Left forelimb (tissue), 1 donor: ENCODE measurements at places on chromosomes 2 and 18.
A peak's percentile ranks its signal among the peaks of the same experiment; 100 is the strongest.

DNA sequence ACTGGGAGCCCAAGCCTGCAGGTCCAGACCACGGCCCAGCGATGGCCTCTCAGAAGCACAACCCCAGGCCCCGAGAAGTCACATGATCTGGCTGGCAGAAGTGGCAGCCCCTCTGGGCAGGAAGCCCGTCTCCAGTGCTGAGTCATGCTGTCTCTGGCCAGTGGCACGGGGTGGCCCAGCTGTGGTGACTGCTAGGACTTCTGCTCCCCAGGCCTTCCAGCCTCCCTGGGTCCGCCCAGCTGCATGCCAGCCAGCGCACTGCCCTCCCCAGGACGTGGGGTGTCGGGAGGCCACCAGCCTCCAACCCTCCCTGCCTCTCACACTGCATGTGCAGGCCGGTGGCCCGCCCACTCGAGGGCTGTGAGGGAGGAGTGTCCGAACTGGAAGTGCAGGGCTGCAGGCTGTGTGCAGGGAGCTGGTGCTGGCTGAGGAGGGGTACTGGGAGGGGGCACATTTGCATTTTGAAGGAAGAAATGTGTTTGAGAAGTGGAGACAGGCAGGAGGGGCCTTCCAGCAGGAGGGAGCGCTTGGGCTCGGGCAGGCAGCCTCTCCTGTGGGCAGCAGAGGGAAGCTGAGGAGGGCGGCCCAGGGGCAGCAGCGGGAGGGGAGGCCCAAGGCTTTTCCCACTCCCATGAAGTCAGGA is 17.0 kb upstream of the HPCAL1 start:
- DNase-seq, result no peak

- no peak for DNase-seq
These were observed 2.4 kb downstream of the SMAD7 start for GRCh38 chr18:48948112-48949049.

GRCh38 chr2:164706522-164706921 is 85.2 kb upstream of the GRB14 start:
- DNase-seq, result no peak

- no peak for DNase-seq
These were observed 3.1 kb upstream of the KYNU start for GRCh38 chr2:142874293-142874814.

DNA sequence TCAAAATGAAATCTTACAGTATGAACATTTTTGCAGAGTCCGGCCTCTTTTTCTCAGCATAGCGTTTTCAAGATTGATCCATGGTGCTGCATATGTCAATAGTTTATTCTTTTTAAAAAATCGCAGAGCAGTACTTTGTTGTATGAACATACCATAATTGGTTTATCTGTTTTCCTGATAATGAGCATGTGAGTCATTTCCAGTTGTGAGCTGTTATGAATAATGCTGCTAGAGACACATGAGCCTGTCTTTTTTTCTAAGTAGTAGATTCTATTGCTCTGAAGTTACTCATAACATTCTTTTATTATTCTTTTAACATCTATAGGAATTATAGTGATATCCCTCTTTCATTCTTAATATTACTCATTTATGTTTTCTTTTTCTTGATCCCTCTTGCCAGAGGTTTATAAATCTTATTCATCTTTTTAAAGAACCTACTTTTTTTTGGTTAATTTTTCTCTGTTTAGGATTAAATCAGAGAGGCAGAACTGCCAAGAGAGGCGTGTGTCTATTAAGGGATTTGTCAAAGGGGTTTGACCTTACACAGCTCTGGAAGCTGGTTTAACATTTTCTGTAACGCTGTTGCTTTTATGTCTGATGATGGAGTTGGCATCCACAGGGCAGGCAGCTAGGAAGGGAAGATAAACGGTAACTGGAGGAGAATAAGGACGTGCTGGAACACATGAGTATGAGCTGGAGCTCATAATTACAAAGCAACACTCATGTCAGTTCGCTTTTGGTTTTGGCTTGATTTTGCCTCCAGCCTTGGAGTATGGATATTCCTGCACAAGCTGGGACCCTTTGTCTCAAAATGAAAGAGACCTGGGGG is 47.4 kb downstream of the MGAT5 start:
- DNase-seq, result no peak

DNA sequence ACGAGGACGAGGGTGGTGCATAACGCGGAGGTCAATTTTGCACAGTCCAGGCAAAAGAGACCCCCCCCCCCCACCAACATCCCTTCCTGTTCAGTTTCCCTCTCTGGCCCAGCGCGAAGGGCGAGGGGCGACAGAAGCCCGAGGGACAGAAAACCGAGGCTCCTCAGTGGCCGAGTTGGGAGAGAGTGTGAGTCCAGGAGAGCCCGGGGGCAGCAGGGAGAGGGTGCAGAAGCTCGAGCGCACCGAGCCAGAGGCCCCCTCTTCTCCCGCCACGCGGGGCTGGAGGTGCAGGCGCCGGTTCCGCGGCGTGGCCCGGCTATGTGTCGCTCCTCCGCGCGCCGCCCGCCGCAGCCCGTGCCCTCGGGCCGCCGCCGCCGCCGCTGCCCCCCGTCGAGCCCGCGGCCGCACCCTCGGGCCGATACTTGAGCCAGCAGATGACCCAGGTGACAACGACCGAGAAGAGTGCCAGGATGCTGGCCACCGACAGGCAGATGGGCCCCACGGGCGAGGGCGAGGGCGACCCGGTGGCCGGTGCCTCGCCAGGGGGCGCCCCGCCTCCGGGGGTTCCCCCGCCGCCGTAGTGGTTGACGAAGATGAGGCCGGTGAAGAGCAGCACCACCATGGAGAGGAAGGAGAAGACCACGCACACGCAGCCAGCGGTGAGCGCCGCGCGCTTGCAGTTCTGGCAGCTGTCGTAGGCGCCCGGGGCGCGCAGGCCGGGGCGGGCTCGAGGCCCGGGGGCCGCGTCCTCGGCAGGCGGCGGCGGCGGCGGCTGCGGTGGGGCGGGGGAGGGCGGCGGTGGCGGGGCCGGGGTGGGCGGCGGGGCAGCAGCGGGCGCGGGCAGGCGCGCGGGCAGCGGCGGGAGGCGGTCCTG is 20.2 kb upstream of the PAX3 start:
- no peak for DNase-seq

DNA sequence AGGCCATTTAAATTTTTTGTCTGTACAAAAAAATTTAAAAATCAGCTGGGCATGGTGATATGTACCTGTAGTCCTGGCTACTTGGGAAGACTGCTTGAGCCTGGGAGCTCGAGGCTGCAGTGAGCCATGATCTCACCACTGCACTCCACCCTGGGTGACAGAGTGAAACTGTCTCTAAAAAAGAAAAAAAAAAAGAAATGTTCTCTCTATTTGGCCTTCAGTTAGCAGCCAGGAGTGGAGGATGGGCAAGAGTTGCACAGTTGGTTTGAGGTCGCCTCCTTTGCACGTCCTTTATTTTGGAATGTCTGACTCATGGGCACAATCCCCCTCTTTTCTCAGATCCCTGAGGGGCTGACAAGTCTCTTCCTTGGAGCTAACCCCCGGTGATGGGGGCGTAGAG is 26.3 kb downstream of the ITM2C start:
- DNase-seq, result peak; percentile 2

DNA sequence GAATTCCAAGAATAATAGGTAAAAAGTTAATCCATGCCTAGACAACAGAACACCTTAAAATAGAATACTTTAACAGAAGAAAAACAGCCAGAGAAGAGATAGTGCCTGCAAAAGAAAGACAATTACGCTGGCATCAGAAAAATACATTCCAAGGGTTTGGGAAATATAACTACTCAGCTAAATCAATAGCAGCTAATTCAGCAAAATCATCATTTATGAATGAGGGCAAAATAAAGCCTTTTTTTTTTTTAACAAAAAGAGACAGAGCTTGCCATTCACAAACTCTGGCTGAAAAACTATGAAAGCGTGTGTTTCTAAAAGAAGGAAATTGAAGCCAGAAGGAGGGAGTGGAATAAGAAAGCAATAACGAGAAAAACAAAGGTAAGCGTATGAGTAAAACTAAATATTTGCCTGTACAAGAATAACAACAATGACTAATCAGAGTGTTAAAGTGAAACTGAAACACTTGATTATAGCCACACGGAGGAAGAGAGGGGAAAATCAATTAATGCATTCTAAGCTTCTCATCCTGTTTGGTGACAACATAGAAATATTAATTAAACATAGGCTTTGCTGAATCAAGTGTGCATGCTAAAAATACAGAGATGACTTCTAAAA is 90.2 kb downstream of the EHD3 start:
- DNase-seq, result no peak

DNA sequence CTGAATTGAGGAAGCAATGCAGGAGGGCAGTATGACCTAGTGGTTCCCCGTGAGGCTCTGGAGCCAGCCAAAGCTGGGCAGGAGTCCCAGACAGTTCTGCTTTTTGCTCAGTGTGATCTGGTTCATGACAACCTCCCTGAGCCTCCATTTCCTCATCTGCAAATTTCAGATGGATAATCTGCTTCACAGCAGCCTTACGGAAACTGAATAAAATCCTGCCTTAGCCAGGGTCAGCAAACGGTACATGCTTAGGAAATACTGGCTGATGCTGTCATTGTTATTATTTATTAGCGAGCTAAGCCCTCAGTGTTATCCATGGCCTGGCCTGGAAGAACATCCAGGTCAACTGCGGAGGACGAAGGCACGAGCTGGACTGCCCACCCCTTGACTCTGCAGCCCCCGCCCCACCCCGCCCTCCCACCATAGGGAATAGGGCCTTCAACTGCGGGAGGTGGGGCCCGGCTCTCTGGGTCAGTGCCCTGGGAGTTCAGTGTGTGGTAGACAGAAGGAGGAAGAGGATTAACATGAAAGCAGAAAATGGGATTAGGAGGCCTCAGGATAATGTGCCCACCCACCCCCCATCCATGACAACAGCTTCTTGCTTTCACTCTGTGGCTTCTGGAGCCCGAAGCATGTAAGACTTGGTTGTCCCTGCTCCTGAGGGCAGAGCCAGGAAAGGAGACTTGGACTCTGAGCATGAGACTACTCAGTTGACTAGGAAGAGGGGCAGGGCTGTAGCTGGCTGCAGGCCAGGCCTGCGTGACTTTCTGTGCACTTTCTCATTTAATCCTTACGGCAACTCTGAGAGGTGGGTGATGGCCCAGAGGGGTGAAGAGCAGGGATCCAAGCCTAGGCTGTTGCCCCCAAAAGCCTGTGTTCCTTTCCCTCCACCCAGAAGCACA is 13.1 kb downstream of the PKDCC start:
- DNase-seq, result no peak

- DNase-seq, result no peak
These were observed 477.8 kb upstream of the CHST9 start for GRCh38 chr18:27662949-27663348.

DNA sequence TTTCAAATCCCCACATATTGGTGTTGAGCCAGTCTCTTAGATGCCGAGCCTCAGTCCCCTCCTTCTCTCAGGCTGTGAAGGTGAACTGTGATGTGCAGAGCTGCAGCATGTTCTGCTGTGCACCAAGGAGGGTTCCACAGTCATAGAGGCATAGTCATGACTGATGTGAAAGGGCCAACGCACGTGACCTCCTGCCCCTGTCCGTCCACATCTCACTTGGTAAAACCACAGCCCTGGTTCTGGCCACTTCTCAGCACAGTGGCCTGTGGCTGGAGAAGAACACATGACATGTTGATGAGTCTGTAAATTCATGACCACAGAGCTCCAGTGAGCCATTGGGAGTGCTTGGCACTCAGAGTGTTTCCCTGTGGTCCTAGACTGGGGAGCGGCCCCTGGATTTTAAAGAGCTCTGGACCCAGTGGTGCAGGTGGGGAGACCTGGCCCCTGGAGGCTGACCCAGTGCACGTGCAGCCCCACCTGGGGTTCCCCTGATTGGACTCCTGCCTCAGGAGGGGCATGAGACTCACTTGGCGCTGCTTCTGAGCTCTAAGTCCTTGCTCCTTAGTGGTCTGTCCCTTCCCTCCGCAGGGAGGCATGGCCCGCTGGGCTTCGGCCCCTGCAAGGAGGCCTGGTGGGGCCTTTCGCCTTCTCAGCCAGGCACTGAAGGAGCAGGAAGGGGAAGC is 25.3 kb downstream of the INPP4A start:
- no peak for DNase-seq

- DNase-seq, result no peak
These were observed 308.9 kb upstream of the POU3F3 start for GRCh38 chr2:104545055-104545454.

- DNase-seq, result no peak
These were observed 18.8 kb downstream of the CDH2 start for GRCh38 chr18:28158083-28158581.

DNA sequence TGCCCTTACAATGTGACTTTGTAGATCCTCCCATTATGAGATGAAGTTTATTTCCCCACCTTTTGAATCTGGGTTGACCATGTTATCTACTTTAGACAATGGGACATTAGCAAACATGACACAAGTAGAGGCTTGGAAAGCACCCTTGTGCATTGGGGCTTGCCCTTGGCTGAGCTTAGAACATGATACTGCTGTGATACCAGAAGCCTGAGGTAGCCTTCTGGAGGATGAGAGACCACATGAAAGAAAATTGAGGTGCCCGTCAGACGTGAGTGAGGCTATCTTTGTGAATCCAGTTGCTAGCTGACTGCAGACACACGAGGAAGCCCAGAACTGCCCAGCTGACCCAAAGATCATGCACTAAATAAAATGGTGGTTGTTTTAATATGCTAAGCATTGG is 341.2 kb downstream of the CYP26B1 start:
- no peak for DNase-seq

DNA sequence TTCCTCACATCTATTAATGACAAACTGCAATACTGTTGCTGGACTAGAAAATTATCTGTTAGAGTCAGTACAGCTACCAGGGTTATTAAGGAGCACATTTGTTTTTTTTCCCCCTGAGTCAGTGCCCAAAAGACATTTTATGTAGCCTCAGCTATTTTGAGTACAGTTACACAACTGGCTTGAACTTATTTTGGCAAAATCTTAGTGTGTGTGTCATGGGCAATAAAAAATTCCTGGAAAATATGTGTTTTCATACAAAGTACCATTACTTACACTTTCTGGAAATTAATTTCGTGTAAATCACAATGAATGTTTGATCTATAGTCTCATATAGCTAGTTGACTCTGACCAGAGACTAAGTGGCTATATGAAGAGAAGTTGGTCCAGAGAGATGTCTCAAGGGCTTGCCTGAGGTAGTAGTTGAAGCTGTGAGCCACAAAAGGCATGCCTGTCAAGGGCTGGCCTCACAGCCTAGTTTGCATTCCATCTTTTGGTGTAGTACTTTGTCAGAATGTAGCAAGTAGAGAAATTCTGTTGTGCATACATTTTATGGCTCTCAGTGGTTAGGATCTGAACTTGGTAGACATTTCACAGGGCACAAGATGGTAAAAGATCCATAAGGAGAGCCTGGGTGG is 283.4 kb downstream of the MTX2 start:
- DNase-seq, result no peak
